ENCODE measurements at places on chromosomes 6 and 20.

- DNase-seq = peak; percentile 25
These were observed 25.9 kb upstream of the ROS1 start for GRCh38 chr6:117451671-117452070.

DNA sequence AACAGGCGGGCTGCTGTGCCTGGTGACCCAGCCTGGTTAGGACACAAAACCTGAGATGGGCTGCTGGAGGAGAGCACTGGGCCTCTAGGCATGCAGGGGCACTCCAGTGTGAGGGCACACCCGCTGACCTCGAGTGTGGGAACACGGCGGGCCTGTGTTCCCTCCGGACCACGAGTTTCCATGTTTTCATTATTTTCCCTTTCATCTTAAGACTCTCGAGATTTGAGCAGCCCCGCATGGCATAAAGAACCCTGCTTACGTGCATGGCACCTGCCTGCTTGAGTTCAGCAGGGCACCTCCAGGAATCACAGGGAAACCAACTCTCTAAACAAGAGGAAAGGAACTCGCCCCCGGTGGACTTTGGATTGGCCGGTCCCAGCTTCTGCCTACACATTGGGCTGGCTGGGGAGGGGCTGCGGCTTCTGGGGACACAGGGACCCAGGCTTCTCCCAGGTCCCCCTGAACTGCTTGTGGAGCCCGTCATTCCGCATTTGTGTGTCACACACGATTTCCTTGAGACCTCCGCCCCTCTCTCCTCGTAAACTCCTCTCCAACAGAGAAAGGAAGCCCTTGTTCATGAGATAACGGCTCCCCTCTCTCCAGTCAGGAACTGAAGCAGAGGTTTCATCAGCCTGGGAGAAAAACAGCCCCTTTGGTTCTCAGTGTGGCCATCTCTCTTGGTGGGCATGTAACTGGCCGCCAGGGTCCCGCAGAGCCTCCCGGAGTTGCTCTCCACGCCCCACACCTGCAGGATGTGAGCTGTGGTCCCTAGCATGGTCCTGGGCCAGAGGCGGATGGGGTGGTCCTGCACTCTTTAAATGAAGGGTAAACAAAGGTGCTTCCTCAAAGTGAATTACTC lies 181.8 kb downstream of the TTLL2 start:
- no peak for DNase-seq

DNA sequence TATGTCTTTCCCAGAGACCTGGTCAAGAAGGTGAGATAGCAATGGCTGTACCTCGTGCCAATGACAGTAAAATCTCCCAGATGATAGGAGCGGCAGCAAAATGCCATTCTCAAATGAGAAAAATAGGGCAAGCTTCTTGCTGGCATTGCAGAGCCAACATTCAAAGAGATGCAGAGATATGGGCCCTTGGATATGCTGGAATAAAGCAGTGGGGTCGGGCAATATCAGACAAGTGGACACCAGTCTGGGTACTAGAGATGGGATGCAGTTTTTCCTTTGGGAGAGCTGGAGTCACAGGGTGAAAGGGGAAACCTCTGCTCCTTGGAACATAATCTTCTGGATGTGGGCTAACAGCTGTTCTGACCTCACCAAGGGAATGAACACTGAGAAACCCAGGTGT lies 29.0 kb downstream of the GSTA4 start:
- DNase-seq = no peak

DNA sequence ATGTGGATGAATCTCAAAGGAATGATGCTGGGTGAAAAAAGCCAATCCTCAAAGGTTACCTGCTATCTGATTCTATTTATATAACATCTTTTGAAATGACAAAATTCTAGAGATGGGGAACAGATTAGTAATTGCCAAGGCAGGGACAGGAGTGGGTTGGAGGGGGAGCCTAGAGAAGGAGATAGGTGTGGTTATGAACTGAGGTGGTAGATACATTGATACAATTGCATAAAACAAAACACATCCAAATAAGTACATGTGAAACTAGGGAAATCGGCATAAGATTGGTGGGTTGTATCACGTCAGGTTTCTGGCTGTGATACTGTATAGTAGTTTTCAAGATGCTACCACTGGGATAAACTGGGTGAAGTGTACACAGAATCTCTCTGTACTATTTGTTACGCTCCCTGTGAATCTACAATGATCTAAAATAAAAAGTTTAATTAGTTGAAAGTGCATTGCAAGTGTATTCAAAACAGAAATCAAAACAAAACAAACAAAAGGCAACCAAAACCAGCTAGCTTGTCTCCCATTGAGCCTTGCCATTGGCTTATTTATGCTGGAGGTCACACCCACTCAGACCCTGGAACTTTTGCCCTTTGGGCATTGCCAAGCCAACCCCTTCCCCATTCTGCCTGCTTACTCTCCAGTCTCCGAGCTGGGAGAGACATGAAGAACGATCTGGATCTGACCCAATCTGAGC lies 27.8 kb downstream of the PPP1R16B start:
- no peak for DNase-seq

- DNase-seq = no peak
These were observed 303.6 kb upstream of the FERMT1 start for GRCh38 chr20:6426287-6426891.

- no peak for DNase-seq
These were observed 367 bp downstream of the C6orf62 start for GRCh38 chr6:24718449-24719124.

DNA sequence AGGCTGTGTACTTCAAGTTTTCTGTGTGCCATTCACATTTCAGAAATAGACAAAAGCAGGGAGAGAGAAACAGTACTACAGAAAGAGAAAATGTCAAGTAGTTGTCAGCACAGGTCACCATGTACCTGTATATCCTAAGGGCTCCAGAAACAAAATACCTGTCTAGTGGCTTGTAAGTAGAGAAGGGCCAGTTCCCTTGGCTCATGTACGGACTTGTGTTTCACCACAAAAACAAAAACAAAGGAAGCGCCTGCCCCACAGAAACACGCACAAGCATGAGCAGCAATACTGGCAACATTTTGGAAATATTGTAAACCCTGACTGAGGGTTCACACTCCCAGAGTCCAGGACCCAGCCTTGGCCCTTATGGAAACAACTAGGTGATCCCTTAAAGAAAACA lies 44.3 kb downstream of the CNKSR3 start:
- DNase-seq = no peak

- DNase-seq = no peak
These were observed 505.9 kb upstream of the BTBD3 start for GRCh38 chr20:11411765-11412164.

- no peak for DNase-seq
These were observed 99.0 kb downstream of the QRSL1 start for GRCh38 chr6:106728296-106728870.

GRCh38 chr6:2790588-2791449 lies 25.6 kb downstream of the WRNIP1 start:
- peak; percentile 93 for DNase-seq

GRCh38 chr20:52572687-52573086 lies 381.1 kb upstream of the ZFP64 start:
- no peak for DNase-seq

DNA sequence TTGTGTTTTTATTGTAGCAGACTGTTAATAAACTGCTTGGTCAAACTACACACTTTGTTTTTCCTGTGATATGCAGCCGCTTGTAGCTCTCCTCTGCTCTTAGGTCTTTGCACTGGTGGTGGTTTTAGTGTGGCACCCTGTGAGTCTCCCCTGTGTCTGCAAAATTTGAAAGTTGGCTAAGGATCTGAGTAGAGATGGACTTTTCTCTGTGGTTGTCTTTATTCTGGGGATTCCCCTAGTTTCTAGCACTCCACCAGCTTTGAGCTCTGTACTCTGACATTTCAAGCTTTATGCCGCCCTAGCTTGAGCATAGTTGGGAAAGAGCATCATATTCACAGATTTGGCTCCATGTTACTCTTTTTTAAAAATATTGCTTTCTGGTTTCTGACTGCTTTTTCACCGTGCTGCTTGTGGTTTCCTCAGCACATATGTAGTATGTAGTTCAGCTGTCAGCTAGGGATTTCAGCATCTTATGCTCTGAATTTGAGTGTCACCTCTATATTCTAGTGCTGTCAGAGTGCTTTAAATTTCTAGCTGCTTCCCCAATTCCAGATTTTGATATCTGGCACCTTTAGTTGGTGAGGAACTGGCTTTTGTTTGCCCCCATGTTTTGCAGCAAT lies 25.4 kb downstream of the CDYL start:
- no peak for DNase-seq

DNA sequence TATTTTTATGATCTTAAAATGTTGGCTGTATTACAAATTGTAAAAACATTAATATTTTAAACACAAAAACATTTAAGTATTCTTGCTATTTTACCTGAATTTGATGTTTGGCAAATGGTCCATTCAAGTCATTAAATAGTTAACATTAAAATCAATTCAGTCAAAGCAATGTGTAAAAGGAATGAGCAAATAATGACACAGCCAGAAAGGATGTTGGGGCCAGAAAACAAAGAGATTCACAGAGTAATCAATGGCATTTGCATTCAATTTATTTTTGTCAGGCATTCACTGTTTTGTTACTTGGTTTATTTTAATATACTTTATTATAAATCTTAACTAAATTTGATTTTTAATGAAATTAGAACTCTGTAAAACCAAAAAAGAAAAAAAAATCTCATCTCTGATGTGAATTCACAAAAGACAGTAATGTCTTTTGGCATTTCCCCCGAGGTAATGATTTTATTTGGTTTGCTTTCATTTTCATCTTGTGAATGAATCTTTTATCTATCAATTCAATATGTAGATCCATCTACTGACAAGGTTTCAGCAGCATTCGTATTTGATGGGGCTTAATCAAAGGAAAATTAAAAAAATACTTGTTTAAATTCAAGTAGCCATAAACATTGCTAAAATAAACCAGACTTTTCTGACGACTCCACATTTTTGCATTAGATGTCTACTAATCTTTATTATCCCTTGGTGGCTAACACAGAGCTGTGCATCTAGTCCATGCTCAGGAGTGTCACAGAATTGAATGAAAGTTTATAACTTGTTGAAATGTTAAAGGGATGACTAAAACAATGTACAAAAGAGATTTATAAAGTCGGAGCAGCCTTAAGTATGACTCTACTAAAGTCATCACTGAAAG lies 866.7 kb upstream of the GJE1 start:
- DNase-seq = peak; percentile 16

DNA sequence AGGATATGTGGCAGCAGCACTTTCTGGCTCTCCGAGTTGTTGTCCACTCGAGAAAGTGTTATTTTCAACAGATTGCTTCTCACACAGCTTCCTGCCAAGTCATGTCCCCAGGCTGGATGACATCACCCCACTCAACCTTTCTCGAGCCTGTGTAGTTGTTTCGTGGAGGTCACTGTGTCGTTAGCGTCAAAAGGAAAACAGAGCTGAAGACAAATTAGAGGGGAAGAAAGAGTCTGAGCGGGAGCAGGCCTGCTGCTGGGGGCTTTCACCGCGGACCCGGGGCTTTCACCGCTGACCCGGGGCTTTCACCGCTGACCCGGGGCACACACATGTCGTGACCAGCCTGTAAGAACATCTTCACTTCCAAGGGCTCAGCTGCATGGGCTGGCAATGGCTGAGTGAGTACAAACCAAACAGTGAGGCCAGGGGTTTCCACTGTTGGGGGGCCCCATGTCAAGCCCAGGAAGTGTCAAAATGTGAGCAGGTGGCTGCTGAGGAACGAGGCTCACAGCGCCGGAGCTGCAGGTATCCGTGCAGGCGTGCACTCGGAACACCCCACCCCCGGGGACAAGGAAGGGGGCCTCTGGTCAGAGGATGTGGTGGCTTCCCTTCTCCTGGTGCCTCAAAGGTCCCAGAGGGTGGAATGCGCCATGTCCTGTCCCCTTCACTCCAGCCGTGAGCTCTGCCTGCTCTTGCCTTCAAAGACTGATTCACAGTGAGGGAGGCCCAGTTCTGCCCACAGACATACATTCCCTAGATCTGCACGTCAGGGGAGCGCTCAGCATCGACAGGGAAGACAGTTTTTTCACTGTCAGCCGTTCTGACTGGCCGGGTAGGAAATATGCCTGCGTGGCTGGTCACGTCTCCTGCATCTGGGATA lies 365.9 kb downstream of the TAF4 start:
- DNase-seq = no peak

- no peak for DNase-seq
These were observed 89.2 kb downstream of the CD164 start for GRCh38 chr6:109292983-109293586.

DNA sequence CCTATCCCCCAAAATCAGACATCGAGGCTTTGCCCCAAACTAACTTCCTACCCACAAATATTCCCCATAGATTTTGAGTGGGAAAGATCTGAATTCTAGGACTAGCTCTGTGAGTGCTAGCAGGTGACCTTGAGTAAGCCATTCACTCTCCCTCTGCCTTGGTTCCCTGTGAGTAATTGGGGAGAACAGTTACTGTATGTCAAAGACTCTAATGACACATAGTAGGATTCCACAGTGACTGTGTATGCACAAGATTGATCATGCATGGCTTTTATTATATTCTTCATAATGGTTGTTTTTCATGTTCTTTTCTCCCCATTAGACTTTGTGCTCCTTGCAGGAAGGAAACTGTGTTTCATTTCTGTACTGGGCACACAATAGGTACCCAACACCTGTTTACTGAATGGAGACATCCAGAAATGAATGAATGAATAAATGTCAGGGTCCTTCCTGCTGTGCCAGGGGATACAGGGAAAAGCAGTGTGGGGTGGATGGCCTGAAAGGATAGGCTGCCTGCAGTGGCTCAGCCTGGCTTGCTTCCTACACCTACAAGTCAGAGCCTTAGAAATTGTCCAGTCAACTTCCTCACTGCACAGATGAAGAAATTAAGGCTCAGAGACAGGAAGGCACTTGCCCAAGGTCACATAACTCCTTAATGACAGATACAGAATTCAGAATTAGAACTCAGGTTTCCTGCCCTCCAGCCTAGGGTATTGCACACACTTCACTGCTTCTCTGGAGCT lies 901 bp upstream of the TMEM151B start:
- DNase-seq = no peak

DNA sequence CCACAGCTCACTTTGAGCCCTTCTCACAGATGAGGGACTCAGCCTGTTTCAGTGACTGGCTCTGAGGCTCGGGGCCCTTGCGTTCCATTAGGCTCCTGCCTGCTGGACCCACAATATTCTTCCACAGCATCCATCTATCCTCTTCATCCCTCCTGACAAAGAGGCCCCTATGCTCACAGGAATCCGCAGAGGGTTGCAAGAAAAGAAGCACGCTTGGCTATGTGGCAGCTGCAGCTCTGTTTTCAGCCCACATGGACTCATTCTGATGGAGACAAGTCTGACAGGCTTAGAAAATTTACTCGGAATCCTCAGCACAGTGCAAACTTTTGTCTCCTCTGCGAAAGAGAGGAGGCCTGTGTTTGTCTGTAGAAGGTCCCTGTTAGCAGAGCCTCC lies 207.5 kb downstream of the SYNDIG1 start:
- no peak for DNase-seq

DNA sequence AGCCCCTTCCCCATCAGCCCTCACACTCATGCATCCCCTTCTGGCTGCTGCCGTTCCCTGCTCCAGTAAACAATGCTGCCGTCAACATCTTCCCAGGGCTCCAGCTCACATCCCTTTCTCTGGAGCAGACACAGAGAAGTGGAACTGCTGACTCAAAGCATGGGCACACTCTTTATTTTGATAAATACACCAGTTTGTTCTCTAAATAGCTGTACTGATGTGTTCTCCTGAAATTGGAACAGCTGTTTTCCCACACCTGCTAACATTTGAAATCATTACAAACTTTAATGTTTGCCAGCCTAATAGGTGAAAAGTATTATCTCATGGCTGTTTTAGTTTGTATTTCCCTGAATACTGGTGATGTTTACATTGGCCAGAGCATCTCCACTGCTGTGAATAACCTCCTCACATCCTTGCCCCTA lies 102.1 kb upstream of the NXT1 start:
- no peak for DNase-seq
